Endodermal cell (in vitro differentiated cells): ENCODE measurements at places on chromosomes 11 and 22.

DNA sequence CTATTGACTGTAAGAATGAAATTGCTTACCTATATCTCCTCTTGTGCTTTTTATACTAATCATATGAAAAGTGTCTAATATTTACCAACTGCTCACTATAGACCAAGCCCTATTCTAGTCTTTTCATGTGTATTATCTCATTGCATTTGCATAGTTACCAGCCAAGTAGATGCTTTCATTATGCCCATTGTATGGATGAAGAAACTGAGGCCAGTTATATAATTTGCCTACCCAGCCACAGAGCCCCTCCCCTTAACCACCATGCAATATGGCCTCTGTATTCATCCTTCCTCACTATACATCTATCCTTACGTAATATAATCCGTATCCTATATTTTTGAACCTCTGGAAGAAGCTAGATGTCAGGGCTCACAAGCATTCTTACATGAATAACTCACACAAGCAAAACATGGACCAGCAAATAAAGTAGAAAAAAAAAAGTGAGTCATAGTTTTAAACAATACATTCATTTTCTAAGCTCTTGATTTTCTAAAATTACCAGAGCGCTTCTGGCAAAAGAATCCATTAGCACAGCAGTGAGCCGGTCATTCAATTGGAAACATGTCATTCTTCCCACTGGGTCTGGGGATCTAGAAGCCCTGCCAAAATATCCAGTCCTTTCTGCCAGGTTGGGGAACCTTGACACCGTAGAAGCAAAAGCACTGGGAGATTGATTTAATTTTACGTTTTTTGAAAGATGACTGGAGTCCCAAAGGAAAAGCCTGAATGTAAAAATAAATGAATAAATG is 80.0 kb downstream of the C11orf91 start:
- DNase-seq = no peak

DNA sequence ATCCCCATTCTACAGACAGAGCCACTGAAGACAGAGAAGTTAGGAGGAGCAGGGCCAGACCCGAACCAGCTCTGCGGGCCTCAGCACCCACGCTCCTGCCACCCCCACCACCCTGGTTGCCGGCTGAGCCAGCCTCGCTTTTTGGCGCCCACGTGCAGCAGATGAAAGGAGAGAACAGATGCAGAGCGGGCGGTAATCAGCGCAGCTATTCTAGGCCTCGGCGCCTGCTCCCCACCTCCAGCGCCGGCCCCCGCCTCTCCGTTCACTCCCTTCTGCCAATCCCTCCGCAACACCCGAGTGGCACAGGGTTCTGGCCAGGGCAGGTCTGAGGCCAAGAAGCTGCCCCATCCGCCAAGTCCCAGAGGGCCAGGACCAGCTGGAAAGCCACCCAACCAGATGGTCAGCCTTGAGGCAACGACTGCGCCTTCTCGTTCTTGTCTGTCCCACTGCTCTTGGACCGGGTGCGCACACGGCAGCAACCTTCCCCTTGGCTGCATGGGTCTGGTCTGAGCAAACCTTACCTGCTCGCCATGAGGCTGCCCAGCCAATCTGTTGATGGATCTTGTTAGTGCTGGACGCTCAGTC is 16.8 kb downstream of the DNAL4 start:
- DNase-seq = no peak

- no peak for DNase-seq
Measured at GRCh38 chr11:131460931-131461330, 90.5 kb downstream of the NTM start.

DNA sequence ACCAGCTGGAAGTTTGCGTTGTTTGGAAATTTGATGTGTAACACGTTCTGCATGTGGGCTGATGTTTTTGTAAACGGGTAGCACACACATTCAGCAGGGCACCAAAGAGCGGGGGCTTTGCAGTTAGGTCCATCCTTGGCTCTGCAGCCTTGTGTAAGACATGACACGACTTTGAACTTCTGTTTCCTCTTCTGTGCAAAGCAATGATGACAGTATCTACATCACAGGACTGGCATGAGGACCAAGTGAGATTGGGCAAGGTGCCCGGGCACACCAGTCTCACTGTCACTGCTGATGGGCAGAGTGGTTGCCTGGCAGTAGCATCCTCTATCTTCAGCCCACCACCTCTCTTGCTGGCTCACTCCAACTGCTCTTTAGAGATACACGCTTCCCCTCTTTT is 3.3 kb downstream of the TCN2 start:
- DNase-seq = no peak

DNA sequence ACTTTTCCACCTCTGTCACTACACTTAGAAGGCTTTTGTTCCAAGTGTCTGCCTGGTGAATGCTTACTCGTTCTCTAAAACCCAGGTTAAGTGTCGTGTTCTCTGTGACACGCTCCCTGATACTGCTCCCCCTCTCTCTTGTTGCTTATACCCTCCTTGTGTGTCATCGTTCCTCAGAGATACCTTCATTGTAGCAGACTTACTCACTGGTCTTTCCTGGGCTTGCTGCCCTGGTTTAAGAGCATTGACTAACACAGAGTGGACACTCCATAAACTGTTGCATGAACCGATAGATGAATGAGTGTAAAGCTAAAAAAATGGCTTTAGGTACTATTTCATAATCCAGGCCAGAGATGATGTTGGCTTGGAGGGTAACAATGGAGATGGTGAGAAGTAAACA is 171.3 kb downstream of the GRIK4 start:
- DNase-seq = no peak

GRCh38 chr22:36922711-36923110 is 9.3 kb downstream of the CSF2RB start:
- DNase-seq = peak; percentile 30

GRCh38 chr11:118353084-118353710 is 6.2 kb upstream of the UBE4A start:
- DNase-seq = no peak

GRCh38 chr11:44178381-44178780 is 82.9 kb downstream of the EXT2 start:
- no peak for DNase-seq

DNA sequence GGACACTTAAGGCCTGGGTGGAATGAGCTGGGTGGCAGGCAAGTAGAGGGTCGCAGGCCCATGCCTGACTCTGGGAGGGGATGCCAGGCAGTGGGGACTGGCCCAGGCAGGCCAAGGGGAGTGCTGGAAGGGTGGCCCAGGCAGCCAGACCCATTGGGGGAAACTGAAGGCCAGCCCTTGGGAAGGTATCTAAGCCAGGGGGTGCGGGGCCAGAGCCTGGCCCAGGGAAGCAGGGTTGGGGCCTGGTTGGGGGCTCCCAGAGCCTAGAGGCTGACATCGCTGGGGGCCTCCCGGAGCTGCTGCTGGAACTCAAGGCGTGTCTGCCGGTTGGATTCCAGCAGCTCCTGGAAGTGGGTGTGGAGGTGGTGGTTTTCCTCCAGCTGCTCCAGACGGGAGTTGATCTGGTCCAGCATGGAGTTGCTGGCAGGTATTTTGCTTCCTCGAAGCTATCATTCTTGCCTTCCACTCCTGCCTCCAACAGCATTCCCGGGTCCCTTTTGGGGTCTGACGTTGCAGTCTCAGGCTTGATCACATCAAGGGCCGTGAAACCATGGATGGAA is 35.3 kb upstream of the XBP1 start:
- DNase-seq = no peak

- peak; percentile 94 for DNase-seq
Measured at GRCh38 chr11:131674051-131674755, 303.8 kb downstream of the NTM start.
